SK-N-SH treated with all-trans-retinoic acid at 6 μM for 48 hours (cell line): ENCODE measurements at places on chromosomes 5 and 9.

- ATAC-seq: no peak
These were observed 136.9 kb downstream of the UGCG start for GRCh38 chr9:112033237-112034215.

DNA sequence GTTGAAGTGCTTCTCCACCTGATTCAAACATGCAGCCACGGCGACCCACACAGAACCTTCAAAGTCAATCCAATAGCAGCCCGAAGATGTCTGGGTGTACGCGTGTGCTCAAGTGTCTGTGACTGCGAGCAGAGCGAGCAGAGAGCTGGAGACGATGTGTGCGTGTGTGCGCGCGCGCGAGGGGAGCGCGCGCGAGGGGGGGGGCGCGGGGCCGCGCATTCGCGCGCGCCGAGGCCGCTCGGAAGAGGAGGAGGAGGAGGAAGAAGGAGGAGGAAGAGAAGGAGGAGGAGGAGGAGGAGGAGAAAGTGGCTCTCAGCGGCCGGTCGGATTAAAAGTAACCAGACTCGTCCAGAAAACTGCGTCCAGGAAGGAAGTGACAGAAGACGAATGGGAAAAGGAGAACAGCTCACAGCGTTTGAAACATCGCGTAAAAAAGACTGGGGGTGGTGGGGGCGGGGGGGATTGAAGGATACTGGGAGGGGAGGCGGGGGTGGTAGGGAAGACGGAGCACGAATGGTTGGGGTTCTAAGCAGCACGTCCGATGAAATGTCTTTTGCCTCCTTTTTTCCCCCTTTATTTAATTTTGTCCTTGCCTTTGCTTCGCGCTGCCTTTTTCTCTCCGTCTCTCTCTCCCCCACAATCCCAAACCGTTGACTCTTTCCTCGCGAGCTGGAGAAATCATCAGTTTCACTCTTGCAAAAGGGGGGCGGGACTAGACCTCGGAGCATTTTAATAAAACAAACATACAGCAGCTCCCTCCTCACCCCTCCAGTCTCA lies at the start of gene MEF2C:
Gene MEF2C (minus strand): TSS at position 126 of the 777 bp plus-strand sequence. CDS start 59,396 bp downstream, outside the sequence.
- ATAC-seq: peak; percentile 76

- no peak for ATAC-seq
These were observed 287.4 kb upstream of the IRX4 start for GRCh38 chr5:2169850-2170760.

- no peak for ATAC-seq
These were observed 218.7 kb downstream of the NFIB start for GRCh38 chr9:14095277-14095676.

DNA sequence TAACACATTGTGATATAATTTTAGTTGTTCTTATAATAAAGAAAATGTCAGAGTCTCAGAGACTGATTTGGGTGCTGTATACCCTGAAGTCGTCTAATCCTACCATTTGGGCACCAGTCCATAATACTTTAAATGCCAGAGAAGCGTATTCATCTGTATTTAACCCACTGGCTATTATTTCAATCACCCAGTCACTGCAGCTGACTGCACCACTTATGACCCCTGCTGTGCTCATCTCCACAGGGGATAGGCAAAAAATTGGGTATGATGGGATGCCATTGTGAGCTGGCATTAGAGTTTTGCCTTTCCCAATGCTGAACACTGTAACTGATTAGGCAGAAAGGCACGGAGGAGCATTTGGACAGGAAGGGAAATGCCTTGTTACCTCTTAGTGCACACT lies 599.7 kb downstream of the CAAP1 start:
- ATAC-seq: peak; percentile 87

- ATAC-seq: peak; percentile 76
These were observed 7.9 kb downstream of the MTRR start for GRCh38 chr5:7876867-7877266.

- no peak for ATAC-seq
These were observed 21.6 kb downstream of the MRPL22 start for GRCh38 chr5:154962494-154962893.

- ATAC-seq: no peak
These were observed 385.0 kb upstream of the SLC30A5 start for GRCh38 chr5:68708842-68709170.

GRCh38 chr9:85079349-85079748 lies 409.8 kb downstream of the NTRK2 start:
- no peak for ATAC-seq

DNA sequence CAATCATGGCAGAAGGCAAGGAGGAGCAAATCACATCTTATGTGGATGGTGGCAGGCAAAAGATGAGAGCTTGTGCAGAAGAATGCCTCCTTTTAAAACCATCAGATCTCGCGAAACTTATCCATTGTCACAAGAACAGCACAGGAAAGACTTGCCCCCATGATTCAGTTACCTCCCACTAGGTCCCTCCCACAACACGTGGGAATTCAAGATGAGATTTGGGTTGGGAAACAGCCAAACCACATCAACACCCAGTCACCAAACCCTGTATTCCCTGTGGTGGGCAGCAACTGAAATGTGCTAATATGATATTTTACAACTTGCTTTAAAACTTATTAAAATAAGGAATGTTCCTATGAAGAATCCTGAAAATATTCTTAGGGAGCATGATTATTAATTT lies 54.2 kb downstream of the RASGRF2 start:
- ATAC-seq: no peak

- ATAC-seq: no peak
These were observed 93.3 kb downstream of the OTULIN start for GRCh38 chr5:14757850-14758249.

GRCh38 chr5:4661836-4662235 lies 478.3 kb upstream of the ADAMTS16 start:
- ATAC-seq: no peak

GRCh38 chr9:78510035-78510434 lies 213.1 kb downstream of the PSAT1 start:
- ATAC-seq: no peak

DNA sequence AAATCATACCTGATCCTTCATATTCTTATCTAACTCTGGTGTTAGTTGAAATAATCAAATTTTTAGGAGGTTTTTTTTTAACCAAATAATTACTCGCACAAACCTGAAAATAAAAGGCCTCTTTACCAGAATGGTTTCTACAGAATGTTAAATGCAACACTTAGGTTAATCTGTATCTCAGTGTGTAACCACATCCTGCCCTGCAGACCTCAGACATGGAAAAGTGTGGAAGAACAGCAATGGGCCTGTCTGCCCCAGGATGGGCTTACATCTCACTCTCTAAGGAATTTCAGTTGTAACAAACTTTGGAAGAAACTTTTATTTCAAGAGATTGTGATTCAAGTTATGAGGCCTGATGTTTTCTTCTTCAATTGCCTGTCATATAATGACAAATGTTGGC lies 32.5 kb upstream of the MIER3 start:
- ATAC-seq: no peak
